ENCODE measurements at places on chromosomes 16 and 17. TPM values are rescaled to one million over a fixed set of nuclear protein-coding genes. Genes with fewer than 3 reads are reported as not detected.

Gene HYDIN
- not detected for total RNA-seq

Gene PERCC1
- not detected for total RNA-seq

Gene ENPP7
- not detected for total RNA-seq

Gene HS3ST3A1
- 1.4 TPM for total RNA-seq

Gene STAT5A
- 153 TPM for total RNA-seq

Gene NTN1
- total RNA-seq = 0.12 TPM

Gene ADAM11
- 0.08 TPM for total RNA-seq

Gene KRT36
- total RNA-seq = not detected

Gene MMP15
- total RNA-seq = 1.5 TPM

GRCh38 chr17:80967404-80967872, 24.2 kb upstream of the CHMP6 start:
- DNase-seq = no peak

- no peak for DNase-seq
These were observed 5.4 kb downstream of the TPSD1 start for GRCh38 chr16:1261131-1261892.

- no peak for DNase-seq
These were observed 18.2 kb downstream of the HEATR6 start for GRCh38 chr17:60060474-60060873.

- DNase-seq = no peak
These were observed 33.5 kb downstream of the ADAM11 start for GRCh38 chr17:44792276-44792675.

GRCh38 chr16:1460602-1461138, 14.2 kb downstream of the CLCN7 start:
- no peak for DNase-seq

DNA sequence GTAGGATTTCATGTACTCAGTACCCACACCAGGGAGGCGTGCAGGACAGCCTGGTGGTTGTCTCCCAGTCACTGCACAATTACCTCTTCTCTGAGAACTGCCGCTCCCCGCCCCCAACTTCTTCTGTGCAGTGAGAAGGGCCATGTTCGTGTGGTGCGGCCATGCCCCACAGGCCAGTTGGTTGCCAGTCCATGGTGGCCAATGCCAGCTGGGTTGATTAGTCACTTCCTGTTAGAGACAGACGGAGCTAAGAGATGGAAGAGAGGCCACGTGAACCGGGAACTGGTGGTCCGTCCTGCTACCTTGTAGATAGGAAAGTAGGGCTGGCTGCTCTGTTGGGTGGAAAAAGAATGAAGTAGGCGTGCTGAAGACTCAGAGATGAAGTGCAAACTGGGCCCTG, 206.5 kb downstream of the ABCC12 start:
- no peak for DNase-seq

DNA sequence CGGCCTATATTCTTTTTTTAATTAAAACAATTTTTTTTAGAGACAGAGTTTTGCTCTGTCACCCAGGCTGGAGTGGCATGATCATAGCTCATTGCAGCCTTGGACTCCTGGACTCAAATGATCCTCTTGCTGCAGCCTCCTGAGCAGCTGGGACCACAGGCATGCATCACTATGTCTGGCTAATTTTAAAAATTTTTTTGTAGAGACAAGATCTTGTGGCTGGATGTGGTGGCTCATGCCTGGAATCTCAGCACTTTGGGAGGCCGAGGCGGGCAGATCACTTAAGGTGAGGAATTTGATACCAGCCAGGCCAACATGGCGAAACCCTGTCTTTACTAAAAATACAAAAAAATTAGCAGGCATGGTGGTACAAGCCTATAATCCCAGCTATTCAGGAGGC, 54.8 kb upstream of the MSI2 start:
- DNase-seq = no peak

GRCh38 chr17:56819431-56820145, 14.1 kb downstream of the C17orf67 start:
- peak; percentile 39 for DNase-seq

DNA sequence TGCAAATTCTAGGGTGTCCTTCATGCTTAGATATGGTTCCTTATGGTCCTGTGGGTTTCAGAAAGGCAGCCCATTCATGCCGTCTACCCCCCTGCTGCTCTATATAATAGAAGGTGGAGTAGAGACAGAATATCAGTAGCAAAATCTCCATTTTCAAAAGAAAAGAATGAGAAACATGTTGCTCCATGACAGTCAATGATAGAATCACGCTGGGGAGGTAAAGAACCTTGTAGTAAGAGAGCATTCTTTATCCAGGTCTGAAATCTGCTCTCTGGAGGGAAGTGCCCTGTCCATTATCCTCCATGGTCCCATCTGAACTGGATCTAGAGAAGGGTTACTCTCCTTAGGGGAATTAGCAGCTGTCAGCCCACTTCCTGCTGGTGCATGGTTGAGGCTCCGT, 272.8 kb downstream of the WWOX start:
- DNase-seq = no peak

DNA sequence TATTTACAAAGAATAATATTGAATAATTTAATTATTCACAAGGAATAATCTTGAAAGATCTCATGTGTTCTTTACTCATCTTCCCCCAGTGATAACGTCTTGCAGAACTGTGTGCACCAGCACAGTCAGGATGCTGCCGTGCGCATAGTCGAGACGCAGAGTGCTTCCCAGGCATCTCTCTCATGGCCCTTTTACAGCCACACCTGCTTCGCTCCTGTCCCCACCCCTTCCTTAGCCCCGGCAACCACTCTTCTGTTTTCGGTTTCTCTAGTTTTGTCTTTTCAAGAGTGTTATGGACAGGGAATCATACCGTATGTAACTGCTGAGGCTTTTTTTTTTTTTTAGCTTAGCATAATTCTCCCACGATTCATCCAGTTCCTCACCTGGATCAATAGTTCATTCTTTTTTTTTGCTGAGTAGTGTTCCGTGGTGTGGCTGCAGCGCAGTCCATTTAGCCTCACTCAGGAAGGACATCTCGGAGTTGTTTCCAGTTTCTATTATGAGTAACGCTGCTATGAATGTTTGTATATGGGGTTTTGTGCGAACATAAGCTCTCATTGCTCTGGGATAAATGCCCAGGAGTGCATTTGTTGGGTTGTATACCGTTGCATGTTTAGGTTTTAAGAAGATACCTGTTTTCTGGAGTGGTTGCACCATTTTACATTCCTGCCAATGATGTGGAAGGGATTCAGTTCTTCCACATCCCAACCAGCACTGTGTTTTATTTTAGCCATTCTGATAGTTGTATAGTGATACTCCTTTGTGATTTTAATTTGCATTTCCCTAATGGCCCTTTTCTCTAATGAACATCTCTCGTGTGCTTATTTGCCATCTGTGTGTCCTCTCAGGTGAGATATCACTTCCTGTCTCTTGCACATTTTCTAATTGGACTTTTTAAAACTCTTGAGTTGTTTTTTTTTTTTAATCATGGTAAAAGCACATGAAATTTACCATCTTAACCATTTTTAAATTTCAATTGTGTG, 47.6 kb downstream of the SEC14L1 start:
- DNase-seq = no peak

GRCh38 chr17:50129728-50130558, at the start of gene SAMD14:
TSS of gene SAMD14 (minus strand) at chr17:50130160. CDS start at chr17:50124959, 5,201 bp downstream.
- DNase-seq = peak; percentile 55

DNA sequence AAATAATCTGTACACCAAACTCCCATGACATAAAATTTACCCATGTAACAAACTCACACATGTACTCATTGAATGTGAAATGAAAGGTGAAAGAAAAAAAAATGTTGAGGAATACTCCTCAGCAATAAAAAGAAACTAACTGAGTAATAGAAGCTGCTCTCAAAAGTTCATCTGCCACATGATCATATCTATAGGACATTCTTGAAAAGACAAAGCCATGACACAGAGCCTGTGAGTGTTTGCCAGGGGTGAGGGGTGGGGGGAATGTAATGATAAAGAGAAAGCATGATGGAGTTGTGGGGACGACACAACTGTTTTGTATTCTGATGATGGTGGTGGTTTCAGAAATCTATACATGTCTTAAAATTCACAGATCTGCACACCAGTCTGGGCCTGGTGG, 52.2 kb upstream of the TMC5 start:
- no peak for DNase-seq

GRCh38 chr17:16926061-16926511, 45.8 kb downstream of the TNFRSF13B start:
- no peak for DNase-seq

DNA sequence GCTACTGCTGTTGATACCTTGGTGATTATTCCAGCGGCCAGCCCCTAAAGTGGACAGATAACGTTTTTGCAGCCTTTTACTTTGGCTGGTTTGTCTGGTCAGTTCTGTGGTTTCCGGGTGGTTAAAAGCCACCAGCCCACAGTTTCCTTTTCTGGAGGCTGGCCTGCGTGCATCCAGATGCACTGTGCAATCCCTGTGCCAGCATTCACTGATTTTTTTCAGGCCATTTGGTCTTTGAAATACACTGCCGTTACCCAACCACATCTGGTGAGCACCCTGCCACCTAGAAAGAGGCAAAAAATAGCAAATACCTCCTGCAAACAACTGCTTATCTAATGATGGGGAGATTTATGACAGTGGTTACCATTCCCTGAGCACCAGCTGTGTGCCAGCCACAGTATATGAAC, 797 bp downstream of the NUDT7 start:
- no peak for DNase-seq

- DNase-seq = no peak
These were observed 6.4 kb upstream of the CCDC57 start for GRCh38 chr17:82219083-82219482.

DNA sequence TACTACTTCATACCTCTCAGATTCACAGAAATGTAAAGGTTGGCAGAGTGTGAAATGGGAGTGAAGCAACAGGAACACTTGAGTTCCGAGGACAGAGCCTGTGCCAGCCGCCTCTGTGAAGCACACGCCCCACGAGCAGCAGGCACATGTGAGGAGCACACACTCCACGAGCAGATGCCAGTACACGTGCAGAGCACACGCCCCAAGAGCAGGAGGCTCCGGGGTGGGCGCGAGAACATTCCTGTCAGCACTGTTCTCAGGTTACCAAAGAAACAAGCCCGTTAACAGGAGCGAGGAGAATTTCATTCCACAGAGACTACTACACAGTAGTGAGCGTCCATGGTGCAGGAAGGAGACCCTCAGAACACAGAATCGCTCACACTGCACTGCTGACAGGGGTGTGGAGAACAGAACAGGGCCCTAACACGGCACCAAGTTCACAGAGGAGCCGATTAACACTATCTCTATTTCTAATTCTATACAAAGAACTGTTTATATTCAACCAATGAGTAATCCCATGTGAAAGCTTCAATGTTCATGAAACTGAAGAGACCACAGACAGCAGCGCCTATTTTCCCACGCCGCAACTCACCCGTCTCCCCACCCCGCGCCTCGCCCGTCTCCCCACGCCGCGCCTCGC, 40.1 kb downstream of the KLHDC4 start:
- DNase-seq = no peak

GRCh38 chr17:75079023-75079373, 8.8 kb upstream of the SLC16A5 start:
- no peak for DNase-seq

DNA sequence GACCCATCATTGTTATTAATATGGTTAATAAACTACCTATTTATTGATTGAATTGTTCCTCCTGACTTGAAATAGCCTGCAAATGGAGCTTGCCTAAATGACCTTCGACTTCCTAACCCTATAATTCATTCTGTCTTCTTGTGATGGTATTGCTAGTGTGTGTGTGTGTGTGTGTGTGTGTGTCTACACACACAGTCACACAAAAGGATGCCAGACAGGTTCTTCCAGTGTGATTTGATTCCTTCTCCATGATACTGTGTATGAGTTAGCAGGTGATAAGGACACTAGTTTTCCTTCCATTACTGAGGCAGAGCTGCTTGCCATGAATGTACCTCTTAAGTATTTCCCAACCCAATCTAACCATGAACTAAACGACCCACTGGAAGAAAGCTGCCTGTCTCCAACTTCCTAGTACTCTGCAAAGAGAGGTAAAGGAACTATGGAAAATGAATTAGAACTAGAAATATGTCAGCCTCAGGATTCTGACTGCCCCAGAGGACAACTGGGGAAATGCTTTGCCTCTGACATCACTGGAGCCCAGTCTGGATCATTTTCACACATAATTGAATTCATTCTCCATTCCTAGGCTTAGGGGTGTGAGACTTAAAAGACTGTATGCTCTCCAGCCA, 3.5 kb upstream of the CDC6 start:
- DNase-seq = no peak

GRCh38 chr16:58459344-58460218, 40.4 kb upstream of the NDRG4 start:
- DNase-seq = no peak

DNA sequence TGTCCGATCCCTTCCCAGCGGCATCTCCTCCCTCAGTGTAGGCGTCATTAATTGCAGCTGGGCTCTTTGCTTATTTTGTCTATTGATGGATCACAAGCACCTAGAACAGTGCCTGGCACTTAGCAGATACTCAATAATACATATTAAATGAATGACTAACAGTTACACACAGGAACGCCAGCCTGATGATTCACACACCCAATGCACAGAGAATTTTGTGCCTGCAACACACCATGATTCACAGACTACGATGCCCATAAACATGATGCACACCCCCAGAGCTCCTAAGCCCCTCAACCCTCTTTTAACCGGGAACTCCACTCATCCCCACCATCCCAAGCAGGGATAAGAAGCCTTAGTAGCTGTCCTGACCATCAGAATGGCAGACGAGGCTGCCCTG, 66.6 kb upstream of the TMEM97 start:
- no peak for DNase-seq

GRCh38 chr16:72458035-72458434, 286.1 kb upstream of the PMFBP1 start:
- no peak for DNase-seq

DNA sequence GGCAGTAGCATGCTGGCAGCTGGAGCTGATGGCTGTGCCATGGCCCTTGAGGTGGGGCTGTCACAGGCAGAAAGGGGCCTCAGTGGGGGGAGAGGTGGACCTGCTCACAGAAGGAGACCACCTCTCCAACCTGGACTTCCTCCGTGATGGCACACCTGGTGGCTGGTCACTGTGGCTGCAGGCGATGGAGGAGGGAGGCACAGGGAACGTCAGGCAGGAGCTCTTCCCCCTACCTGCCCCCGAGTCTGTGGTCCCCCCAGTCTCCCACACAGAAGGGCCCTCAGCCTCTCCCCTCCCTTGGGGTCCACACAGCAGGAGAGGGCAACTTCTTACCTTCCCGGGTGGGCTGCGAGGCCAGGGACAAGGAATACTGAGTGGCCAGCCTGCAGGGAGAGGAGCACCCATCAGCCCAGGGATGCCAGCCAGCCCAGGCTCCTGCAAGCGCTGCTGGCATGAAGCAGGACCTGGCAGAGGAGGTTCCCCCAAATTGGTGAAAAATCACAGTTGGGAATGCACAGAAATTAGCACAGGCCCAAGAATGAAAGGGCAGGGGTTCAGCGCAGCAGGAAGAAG, 96.5 kb downstream of the GOSR1 start:
- DNase-seq = no peak

- no peak for DNase-seq
These were observed 1.6 kb upstream of the NUPR1 start for GRCh38 chr16:28540346-28540745.

- no peak for DNase-seq
These were observed 11.2 kb upstream of the CPSF4L start for GRCh38 chr17:73272906-73273218.
